Fibroblast of the aortic adventitia (primary cell): ENCODE measurements at places on chromosomes 11 and 22. TPM values are rescaled to one million over a fixed set of nuclear protein-coding genes. Genes with fewer than 3 reads are reported as not detected.

GRCh38 chr11:87258171-87258833, 220.6 kb downstream of the TMEM135 start:
- no peak for DNase-seq

TRIM49D1 gene
- total RNA-seq = not detected in 2 replicates

SESN3 gene
- 48.8 and 74.2 TPM in 2 replicates for total RNA-seq

INS gene
- not detected in 2 replicates for total RNA-seq

DNA sequence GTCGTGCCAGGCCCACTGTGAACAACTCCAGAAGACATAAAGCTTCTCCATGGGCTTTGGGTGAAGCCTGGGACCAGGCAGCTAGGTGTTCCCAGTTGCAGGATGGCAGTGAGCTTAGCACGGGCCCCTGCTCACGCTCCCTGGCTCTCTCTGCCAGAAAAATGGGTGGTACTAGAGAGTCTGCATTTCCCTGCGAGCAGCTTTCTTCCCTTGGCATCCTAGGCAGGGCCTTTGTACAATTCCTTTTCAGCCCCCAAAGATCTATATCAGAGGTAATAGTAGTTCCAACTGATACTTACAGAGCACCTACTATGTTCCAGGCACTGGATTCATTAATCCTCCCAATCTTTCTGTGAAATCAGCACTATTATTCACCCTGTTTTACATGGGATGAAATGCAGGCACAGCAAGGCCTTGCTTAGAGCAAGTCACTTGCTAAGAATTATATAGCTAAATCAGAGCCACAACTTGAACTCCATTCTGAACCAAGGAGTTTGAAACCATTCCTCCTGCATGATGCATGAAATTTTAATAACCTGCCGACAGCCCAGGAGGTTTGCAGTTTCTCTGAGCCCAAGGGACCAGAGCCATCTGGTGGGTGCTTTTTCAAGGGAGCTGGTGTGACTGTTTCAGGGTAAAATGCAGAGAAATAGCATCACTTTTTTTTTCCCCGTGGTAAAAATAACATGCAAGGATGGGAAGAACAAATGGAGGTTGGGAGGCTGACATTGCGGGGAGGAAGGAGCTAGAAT, 22.7 kb downstream of the NAV2 start:
- DNase-seq = peak; percentile 58

- no peak for DNase-seq
These were observed 454.7 kb upstream of the DDI1 start for GRCh38 chr11:103581760-103582159.

DNA sequence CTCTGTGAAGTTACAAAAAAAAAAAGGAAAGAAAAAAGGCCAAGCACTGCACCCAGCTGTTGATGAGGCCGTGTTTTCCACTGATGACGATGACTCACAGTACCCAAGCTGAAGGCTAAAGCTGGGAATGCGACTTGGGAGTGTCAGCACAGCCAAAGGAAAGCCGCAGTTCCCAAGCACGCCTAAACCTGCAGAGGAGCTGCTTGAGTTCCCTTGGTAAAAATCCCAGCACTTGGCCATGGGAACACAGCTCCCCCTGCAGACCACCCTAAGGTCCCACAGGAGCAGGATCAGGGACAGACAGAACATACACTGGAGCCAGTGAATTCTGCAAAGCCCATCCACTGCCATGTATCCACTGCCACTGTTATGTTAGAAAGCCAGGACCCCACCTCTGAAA, 39.9 kb downstream of the SERGEF start:
- DNase-seq = peak; percentile 74
